Stomach (tissue), 19 donors: ENCODE measurements at places on chromosomes 5 and 9. TPM values are rescaled to one million over a fixed set of nuclear protein-coding genes. Genes with fewer than 3 reads are reported as not detected.

Gene ISOC1
- total RNA-seq = 4.1 TPM

Gene FABP6
- not detected for total RNA-seq

Gene MARCHF11
- not detected for total RNA-seq

Gene CRB2
- total RNA-seq = not detected

Gene RORB
- not detected for total RNA-seq

Gene PRDM9
- total RNA-seq = not detected

Gene ELP1
- 19.4 TPM for total RNA-seq

Gene IL11RA
- total RNA-seq = 57.4 TPM

Gene DMXL1
- 121 TPM for total RNA-seq

Gene LRRTM2
- total RNA-seq = not detected

Gene PLCXD3
- 2.2 TPM for total RNA-seq

Gene PCDHGB5
- 2.7 TPM for total RNA-seq

Gene P4HA2
- total RNA-seq = 109 TPM

DNA sequence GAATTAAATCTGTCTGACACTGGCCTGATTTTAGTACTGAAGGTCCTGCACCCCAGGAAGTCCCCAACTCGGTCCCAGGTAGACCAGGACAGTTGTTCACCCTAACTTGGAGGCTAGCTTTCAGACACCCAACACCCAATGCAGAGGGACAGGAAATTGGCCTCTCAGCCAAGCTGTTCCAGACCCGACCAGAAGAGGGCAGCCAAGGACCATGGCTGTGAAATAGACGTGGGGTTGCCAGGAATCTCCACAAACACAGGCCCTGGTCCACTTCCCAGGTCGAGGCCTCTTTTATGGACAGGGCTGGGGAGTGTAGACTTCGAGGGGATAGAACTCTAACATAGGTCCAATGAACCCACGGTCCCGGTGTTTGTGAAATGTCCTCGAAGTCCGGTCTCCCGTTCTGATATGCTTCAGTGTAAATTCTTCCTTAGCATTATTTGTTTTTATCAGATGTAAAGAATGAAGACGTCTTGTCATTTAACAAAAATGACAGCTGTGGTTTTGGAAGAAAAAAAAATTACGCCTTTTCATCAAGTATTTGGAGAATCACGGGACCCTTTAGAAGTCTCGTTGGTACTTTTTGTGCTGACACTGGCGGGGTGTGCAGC is 260.3 kb upstream of the ADAMTS16 start:
- no peak overlapping the region for H3K4me3 ChIP-seq
- H3K36me3 ChIP-seq = no peaks in the 10 kb centered on the region
- peak; percentile 92 for DNase-seq

DNA sequence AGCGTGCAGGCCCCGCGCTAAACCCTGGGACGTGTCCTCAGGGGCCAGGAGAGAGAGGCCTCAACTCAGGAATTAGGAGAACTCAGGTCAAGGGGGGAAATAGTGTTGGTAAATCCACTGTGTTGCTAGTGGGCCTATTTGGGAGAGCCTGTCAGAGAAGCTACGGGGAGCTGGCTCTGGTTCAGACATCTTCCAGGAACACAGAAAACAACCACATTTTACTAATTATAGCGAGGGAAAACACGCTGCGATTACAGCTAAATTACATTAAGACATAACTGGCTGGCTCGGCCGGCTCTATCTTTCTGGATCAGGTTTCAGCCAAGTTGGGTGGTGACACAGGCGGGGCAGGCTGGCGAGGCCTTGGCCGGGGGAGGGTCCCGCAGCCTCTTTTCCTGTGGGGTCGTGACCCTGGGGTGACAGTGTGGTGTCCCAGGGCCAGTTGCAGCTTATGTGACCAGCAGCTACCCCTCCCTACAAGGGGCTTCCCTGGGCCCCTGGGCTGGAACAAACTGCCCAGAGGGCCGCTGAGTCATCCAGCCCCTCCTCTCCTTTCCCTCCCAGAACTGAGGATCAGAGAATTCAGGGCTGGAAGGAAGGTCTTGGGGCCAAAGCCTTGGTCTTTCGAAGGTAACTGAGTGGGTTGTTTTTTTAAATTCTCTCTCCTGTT is 75.1 kb downstream of the FGF18 start:
- peaks cover 21% of the 10 kb centered on the region for H3K4me1 ChIP-seq
- H3K27ac ChIP-seq = peak overlapping the region; percentile 66
- H3K27me3 ChIP-seq = no peaks in the 10 kb centered on the region
- no peak overlapping the region for H3K4me3 ChIP-seq
- DNase-seq = peak; percentile 86

DNA sequence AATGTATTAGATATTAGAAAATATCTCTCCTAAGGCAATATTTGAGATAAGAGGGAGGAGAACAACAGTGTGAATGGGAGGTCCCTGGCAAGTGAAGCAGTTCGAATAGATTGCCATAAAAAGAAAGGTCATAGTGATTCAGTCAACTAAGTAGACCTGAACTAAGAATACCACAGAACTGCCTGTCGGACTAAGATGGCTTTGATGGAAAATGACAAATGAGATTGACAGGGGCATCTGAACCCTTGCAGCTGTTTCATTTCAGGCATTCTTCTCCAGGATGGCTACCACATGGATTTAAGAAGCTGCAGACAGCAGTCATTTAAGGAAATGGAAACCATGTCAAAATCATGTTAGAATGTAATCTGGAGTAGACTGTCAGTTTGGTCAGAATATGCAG is 308.4 kb upstream of the MEF2C start:
- H3K27me3 ChIP-seq = no peaks in the 10 kb centered on the region
- H3K27ac ChIP-seq = no peak overlapping the region
- no peaks in the 10 kb centered on the region for H3K36me3 ChIP-seq
- H3K4me1 ChIP-seq = no peaks in the 10 kb centered on the region
- DNase-seq = no peak

DNA sequence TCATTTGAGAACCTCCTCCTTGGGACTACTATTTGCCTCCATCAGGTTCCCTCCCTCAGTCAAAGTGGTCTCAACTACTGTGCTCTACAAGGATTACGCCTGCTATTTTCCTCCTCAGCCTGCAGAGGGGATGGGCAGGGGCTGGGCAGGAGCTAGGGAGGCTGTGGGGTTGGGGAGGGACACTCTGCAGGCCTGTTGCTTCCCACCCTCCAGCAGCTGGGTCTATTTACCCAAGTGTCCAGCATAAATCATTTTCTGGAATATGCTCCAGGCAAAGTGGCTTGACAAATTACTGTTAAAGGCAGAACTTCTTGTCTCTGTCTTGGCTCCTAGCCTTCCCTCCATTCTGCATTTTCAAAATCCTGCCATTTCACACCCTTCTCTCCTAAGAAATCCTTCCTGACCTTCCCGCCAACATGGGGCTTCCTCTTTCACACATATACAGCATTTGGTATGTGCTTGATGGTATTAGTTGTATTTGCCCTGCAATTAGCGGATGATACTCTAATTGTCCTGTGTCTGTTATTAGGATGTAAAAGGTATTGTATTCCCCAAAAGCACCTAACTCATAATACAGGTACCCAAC is 106.7 kb downstream of the EFNA5 start:
- H3K4me3 ChIP-seq = no peak overlapping the region
- peak; percentile 53 for DNase-seq
- H3K4me1 ChIP-seq = no peaks in the 10 kb centered on the region

DNA sequence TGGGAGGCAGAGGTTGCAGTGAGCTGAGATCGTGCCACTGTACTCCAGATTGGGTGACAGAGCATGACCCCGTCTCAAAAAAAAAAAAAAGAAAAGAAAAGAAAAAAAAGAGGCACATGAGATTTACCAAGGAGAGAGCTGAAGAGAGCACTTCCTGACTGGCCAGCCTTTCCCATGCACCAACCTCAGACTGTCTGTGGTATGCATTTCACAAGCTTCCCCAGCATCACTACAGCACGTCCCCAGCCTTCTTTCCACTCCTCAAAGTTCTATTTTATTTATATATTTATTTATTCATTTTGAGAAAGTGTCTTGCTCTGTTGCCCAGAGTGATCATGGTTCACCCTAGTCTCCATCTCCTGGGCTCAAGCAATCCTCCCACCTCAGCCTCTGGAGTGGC is 13.6 kb upstream of the FUBP3 start:
- H3K27ac ChIP-seq = no peak overlapping the region
- DNase-seq = no peak
- peaks cover 8% of the 10 kb centered on the region for H3K27me3 ChIP-seq

- H3K36me3 ChIP-seq = peaks cover 87% of the 10 kb centered on the region
- no peak overlapping the region for H3K27ac ChIP-seq
- no peaks in the 10 kb centered on the region for H3K4me1 ChIP-seq
- H3K27me3 ChIP-seq = no peaks in the 10 kb centered on the region
Measured at GRCh38 chr5:179595916-179596315, 27.6 kb downstream of the HNRNPH1 start.

GRCh38 chr5:178114325-178115135 is 1.2 kb downstream of the N4BP3 start:
- peaks cover 72% of the 10 kb centered on the region for H3K27me3 ChIP-seq
- no peaks in the 10 kb centered on the region for H3K36me3 ChIP-seq
- peak overlapping the region; percentile 53 for H3K27ac ChIP-seq
- H3K4me1 ChIP-seq = peaks cover 44% of the 10 kb centered on the region
- DNase-seq = peak; percentile 63

DNA sequence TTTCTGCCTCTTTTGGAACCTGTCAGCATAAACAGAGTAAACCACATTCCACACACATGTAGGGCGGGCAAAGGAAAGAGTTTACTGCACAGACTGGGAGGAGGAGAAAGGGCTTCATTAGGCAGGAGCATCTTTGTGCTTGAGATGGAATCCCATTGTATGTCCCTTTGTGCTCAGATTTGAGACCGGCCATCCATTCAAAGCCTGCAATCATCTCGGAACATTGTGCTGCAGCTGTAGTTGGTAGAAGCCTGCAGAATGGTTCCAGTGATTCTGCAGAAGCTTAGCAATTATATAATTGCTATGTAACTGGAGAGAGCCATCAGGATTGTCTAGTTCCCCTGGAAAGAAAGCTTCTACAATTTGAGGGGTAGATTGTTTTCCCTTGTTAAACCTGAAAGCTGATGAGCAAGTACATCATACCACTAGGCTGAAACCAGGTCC is 16.5 kb downstream of the ZNF462 start:
- DNase-seq = no peak
- H3K27me3 ChIP-seq = no peaks in the 10 kb centered on the region

- no peak for DNase-seq
- H3K4me3 ChIP-seq = no peak overlapping the region
- no peaks in the 10 kb centered on the region for H3K36me3 ChIP-seq
- H3K4me1 ChIP-seq = peaks cover 11% of the 10 kb centered on the region
- H3K27ac ChIP-seq = no peak overlapping the region
Measured at GRCh38 chr9:68558545-68558944, 17.9 kb upstream of the TMEM252 start.

- H3K27me3 ChIP-seq = no peaks in the 10 kb centered on the region
- H3K36me3 ChIP-seq = no peaks in the 10 kb centered on the region
- no peak for DNase-seq
- H3K4me3 ChIP-seq = no peak overlapping the region
- H3K4me1 ChIP-seq = no peaks in the 10 kb centered on the region
- H3K27ac ChIP-seq = no peak overlapping the region
Measured at GRCh38 chr5:81163651-81164050, 69.5 kb upstream of the CKMT2 start.

GRCh38 chr5:113058269-113058668 is 81.7 kb downstream of the DCP2 start:
- peaks cover 3% of the 10 kb centered on the region for H3K36me3 ChIP-seq
- no peak for DNase-seq
- peaks cover 10% of the 10 kb centered on the region for H3K4me1 ChIP-seq

DNA sequence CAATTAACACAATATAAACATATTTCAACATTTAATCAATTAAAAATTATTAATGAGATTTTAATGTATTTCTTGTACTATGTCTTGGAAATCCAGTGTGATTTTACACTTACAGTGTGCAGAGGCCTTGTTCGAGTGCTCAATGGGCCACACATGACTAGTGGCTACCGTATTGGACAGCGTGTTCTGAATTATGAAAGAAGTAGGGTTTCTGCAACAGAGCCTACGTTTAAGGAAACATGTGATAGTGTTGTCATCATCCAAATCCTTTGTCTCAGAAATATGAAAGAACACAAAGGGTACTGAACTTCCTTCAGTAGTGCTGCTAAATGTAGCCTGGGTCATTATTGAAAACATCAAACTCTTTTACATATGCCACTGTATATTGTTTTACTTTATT is 29.5 kb downstream of the NPR3 start:
- DNase-seq = no peak
- H3K27ac ChIP-seq = no peak overlapping the region
- no peak overlapping the region for H3K4me3 ChIP-seq
- H3K36me3 ChIP-seq = no peaks in the 10 kb centered on the region

DNA sequence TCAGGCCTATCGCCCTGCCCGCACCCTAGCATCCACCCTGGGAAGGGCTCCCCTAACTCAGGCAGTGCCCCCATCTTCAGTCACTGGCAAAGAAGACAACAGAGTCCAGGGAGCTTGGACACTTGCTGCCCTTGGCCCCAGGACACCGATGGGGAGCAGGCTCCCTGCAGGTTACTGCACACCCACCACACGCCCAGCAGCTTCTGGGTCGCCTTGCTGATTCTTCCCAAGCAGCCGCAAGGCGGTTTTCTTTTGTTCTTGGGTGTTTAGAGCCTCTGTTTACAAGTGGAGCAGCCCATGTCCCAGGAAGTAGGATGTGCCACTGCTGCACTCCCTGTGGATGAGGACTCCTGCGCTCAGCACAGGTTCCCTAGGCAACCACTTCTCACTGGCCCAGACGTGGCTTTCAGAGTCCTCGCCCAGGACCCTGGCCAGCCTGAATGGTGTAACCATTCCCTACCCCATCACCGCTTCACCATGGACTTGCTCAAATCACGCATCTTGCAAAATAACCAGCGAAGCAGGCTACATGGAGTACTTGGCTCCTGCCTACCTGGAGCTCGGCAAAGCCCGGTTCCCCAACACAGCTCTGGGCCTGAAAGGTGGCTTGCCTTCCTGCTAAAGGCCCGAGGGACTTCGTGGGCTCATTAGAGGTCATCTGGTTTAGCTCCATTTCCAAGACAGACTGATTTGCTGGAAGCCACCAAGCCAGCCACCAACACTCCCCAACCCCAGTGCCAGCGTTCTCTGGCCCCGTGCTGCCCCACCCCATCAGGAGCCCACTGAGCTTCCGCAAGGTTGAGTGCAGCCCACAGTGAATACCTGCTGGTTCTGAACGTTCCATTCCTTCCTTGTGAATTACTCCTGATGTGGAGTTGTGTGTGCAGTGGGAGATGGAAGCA is 60.0 kb downstream of the PSMB7 start:
- H3K4me3 ChIP-seq = no peak overlapping the region
- H3K36me3 ChIP-seq = peaks cover 81% of the 10 kb centered on the region
- DNase-seq = no peak
- peaks cover 16% of the 10 kb centered on the region for H3K4me1 ChIP-seq

DNA sequence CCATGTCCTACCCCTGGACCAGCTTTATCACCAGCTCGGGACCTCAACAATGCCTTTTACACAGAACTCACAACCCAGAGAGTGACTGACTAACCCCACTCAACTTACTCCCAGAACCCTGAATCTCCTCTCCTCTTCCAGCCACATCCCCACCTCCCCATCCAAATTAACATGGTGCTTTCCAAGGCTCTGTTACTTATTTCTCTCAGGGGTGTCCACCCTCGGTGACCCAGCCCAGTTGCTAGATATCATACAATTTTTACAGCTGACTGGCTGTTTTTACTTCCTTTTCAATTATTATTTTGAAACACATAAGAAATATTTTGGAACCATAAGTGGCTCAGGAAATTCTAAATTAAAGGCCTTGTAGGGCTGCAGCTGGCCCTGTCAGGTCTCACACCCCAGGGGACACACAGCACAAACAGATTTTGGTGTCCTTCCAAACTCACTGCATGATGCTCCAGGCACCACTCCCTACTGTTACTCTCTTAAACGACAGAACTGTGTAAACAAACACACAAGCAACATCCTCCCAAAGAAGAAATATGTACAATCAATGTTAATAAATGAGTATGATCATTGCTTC is 180.6 kb downstream of the ADAMTS12 start:
- H3K27ac ChIP-seq = no peak overlapping the region
- H3K4me1 ChIP-seq = no peaks in the 10 kb centered on the region
- no peaks in the 10 kb centered on the region for H3K27me3 ChIP-seq
- H3K4me3 ChIP-seq = no peak overlapping the region
